ENCODE measurements at places on chromosomes 4 and X.

- DNase-seq, result no peak
Measured at GRCh38 chr4:16265820-16266219, 39.5 kb upstream of the TAPT1 start.

GRCh38 chr4:154254999-154255398, 236.6 kb downstream of the DCHS2 start:
- DNase-seq, result no peak

DNA sequence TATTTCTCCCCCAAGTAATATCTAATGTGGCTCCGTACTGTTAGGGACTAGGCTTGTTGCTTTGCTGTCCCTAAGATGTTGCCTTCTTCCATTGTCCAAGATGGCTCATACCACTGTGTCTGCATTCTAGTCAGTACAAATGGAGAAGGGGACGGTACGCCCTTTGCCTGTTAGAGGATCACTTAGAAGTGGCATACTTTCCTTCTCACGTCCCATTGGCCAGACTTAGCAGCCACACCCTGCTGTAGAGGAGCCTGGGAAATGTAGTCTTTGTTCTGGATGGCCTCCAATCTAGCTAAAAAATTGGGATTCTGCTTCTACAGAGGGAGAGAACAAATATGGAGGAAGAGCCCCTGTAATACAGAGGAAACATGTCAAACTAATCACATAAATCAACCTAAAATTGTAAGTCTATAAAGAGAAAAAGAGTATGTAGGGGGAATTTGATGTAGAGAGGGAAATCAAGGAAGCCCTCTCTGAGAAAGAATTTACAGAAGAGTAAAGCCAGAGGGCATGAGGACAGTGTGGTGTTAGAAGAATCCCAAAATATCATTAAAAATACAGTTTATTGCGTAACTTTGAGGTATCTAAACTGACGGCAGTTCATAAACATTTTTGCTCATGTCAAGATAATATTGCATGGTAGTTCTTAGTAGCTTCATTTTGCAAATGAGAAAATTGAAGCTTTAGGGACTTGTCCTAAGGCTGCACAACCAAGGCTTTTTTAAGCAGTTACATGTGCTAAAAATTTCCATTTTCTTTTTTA, 15.1 kb downstream of the PRIMPOL start:
- no peak for DNase-seq

GRCh38 chrX:42119076-42119475, 195.7 kb upstream of the CASK start:
- no peak for DNase-seq

DNA sequence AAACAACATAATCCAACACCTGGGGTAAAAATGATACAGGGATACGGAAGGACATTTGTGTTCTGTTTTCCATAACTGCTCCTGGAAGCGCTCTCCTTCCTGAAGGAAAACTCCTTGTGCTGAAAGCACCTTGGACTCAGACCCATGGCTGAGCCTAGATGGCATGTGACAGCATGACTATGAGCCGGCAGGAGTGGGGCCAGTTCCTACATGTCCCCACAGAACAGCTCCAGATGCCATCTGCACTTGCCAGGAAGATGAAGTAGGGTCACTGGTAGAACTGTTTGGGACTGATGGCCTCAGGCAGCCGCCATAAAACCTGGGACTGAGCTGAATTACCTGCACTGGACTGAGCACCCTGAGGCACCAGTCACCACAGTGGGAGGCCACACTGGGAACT, 56.0 kb upstream of the BCLAF3 start:
- no peak for DNase-seq
